ENCODE measurements at places on chromosomes 11 and 22. TPM values are rescaled to one million over a fixed set of nuclear protein-coding genes. Genes with fewer than 3 reads are reported as not detected.
A peak's percentile ranks its signal among the peaks of the same experiment; 100 is the strongest.

DNA sequence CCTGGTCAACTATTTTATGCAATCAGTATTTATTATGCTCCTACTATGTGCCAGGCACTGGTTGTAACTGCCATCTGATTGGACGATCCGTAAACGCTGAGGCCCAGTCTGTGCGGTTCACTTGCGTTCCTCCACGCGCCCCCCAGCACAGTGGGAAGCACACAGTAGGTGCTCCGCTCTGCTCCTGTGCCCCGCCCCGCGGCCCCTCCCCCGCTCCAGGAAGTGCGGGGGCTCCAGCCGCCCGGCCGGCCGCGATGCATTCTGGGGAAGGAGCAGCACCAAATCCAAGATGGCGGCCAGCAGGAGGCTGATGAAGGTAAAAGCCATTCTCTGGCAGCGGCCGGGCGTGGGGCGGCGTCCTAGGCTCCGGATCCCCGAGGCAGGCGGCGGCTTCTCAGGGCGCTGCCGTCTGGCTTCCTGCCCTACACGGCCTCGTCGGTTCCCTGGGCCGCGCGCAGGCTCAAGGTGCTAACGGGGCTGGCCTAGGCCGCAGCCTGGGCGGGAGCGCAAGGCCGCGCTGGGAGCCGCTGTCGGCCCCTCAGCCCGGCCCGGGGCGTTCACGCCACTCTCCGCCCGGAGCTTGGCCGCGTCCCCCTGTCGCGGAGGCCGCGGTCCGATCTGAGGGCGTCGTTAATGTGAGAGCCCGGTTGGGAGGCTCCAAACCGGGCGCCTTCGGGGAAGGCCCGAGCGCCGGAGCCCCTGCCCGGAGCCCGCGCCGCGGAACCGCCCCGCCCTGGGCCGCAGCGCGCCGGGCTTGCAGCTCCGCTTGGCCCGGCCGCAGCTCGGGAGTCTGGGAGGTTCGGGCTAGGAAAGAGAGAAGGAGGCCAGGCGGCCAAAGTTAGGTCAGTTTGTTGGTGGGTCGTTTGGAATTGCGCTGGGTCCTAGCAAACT, at the start of gene UBE2L3:
UBE2L3 (plus strand) TSS at position 259 of the 891 bp plus-strand sequence; CDS start at position 290, 31 bp downstream.
- H3K36me3 ChIP-seq: peaks cover 10% of the 10 kb centered on the region
- no peaks in the 10 kb centered on the region for H3K27me3 ChIP-seq
- peak within 1 kb of the TSS; percentile 75 for H3K4me3 ChIP-seq
- peak; percentile 81 for DNase-seq
- H3K4me1 ChIP-seq: peaks cover 43% of the 10 kb centered on the region

DNA sequence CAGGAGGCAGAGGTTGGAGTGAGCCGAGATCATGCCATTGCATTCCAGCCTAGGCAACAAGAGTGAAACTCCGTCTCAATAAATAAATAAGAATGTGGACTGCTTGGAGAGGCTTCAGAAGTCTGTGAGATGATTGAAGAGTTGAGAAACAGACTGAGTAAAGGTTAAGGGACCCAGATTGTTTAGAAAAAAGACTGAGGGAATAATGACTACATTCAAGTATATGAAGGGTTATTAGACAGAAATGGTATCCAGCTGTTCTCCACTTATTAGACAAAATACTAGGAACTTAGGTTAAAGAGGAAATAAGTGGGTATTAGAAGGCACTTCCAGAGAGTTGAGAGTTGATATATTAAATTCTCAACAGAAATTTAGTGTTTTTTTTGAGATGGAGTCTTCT, 10.5 kb upstream of the YAP1 start:
- DNase-seq: no peak
- H3K27ac ChIP-seq: no peak overlapping the region
- no peaks in the 10 kb centered on the region for H3K4me1 ChIP-seq
- H3K27me3 ChIP-seq: no peaks in the 10 kb centered on the region

DNA sequence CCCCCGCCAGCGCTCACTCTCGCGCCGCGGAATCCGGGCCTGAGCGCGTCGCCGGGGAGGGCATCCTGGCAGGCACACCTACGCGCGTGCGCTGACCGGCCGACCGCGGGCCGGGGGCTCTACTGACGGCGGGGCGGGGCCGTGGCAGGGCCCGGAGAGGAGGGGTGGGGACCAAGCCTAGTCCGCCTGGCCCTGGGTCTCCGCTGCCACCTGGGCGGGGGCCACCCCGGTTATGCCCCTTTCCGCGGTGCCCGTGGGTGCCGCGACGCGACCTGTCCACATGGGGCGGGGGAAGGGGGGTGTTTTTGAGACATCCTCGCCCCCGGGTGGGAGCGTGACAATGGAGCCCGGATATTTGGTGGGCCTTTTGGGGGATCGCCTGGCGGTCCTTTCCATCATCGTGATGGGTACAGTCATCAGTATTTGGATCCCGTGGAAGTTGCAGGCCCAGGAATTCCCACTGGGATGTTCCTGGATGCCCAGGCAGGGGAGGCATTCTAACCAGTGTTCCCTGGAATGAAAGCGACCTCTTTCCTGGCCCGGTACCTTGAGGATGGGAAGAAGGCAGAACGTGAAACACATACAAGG, 2.2 kb downstream of the NCAM1 start:
- H3K36me3 ChIP-seq: no peaks in the 10 kb centered on the region
- H3K27me3 ChIP-seq: peaks cover 18% of the 10 kb centered on the region
- no peak for DNase-seq
- no peak overlapping the region for H3K27ac ChIP-seq
- no peak overlapping the region for H3K4me3 ChIP-seq

DNA sequence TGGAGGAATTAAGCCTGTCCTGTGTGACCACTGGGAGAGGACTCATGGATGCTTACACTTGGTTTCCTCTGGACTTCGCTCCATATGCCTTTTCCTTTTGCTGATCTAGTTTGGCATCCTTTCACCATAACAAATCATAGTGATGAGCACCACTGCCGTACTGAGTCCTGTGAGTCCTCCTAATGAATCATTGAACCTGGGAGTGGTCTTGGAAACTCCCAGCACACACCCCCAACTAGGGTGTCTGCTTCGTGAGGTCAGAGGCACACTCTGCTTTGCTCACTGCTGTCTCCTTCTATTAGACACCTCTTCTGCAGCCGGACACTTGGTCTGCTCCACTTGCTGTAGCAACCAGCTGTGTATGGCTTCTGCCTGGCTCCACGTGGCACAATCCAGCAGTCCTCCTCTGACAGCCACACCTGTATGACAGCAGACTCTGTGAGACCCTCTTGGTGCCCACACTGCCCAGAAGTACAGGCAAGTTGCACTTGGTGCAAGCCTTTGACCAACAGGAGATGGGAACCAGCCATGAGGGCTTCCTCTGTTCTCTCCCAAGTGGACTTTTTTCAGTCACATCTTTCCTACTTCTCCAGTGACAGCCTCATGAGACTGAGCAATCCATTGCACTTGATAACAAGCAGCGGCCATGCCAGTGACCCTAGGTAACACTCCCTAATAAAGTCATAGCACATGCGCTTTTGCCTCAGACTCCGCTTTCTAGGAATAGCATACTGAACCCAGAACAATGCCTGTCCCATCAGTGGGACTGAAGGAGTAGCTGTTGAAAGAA, 65.0 kb upstream of the HMGXB4 start:
- no peak for DNase-seq
- H3K4me3 ChIP-seq: no peak overlapping the region
- H3K4me1 ChIP-seq: no peaks in the 10 kb centered on the region
- no peak overlapping the region for H3K27ac ChIP-seq
- no peaks in the 10 kb centered on the region for H3K27me3 ChIP-seq

- no peak overlapping the region for H3K4me3 ChIP-seq
- H3K4me1 ChIP-seq: no peaks in the 10 kb centered on the region
These were observed 40.5 kb downstream of the MTMR2 start for GRCh38 chr11:95883381-95883780.

DNA sequence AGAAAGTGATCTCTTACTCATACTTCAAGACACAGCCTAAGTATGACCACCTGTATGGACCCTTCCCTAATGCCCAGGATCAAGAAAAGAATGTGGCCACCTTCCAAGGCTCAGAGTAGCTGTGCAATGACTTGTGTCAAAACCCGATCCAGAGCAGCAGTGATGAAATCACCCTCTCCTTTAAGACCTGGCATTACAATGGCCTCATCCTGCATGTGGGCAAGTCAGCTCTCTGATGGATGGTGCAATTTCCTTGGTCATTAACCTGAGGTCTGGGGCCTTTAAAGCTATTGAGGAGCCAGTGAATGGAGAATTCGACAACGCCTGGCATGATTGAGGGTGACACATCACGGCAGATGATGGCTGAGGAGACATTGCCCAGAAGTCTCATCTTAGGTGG, 9.1 kb upstream of the TUBA8 start:
- DNase-seq: no peak
- no peak overlapping the region for H3K4me3 ChIP-seq
- H3K27me3 ChIP-seq: no peaks in the 10 kb centered on the region
- no peaks in the 10 kb centered on the region for H3K4me1 ChIP-seq
- H3K36me3 ChIP-seq: no peaks in the 10 kb centered on the region

DNA sequence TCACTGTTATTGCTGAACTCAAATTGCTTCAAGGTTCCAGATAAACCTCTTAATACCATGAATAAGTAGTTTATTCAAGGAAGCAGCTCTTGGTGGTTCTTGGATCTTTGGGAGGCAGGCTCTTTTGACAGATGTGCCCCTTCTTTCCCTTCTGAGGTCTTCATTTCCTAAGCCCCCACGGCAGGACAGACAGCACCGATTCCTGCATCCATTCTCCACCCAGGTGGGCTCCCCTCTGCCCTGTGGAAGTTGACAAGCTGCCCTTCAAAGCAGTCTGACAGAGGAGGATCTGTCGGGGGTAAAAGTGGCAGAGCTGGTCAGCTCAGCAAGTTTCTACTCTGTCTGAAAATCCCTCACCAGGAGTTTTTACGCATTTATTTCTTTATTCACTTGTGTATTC, 605.3 kb upstream of the B3GAT1 start:
- H3K27ac ChIP-seq: no peak overlapping the region
- no peak overlapping the region for H3K4me3 ChIP-seq
- H3K36me3 ChIP-seq: no peaks in the 10 kb centered on the region
- no peaks in the 10 kb centered on the region for H3K4me1 ChIP-seq

GRCh38 chr22:24162436-24162835, 18.9 kb upstream of the SUSD2 start:
- H3K36me3 ChIP-seq: peaks cover 42% of the 10 kb centered on the region
- no peak for DNase-seq
- H3K27me3 ChIP-seq: no peaks in the 10 kb centered on the region
- peaks cover 32% of the 10 kb centered on the region for H3K4me1 ChIP-seq
- H3K4me3 ChIP-seq: no peak overlapping the region

- no peaks in the 10 kb centered on the region for H3K4me1 ChIP-seq
- no peak overlapping the region for H3K4me3 ChIP-seq
- no peaks in the 10 kb centered on the region for H3K36me3 ChIP-seq
- H3K27me3 ChIP-seq: no peaks in the 10 kb centered on the region
These were observed 50.5 kb upstream of the FDX1 start for GRCh38 chr11:110379261-110379660.

DNA sequence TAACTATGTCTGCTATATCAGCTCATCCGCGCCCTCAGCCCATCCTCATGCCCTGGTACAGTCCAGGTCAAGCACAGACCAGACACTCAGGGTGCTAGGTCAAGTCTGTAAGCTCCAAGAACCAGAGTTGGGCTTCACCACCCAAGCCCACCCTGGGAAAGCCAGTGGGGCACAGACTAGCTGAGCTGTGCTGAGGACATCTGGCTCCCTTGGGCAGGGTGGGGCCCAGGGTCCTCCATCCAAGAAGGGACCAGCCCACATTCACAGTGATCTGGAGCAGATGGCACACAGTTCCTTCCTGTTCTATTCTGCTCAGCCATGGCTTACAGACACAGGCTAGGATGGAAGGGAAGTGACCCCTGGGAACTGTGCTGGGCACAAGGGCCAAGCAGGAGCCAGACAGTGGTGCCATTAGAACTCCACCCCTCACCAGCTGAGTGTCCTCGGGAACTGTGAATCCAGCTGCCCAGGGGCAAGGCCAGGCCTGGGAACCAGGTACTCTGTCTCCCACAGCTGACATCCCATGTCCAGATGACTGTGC, 9.1 kb downstream of the P2RY6 start:
- no peaks in the 10 kb centered on the region for H3K36me3 ChIP-seq
- DNase-seq: no peak
- no peaks in the 10 kb centered on the region for H3K4me1 ChIP-seq
- H3K27ac ChIP-seq: no peak overlapping the region
- H3K27me3 ChIP-seq: no peaks in the 10 kb centered on the region
- no peak overlapping the region for H3K4me3 ChIP-seq

GRCh38 chr22:34239421-34239820, 319.1 kb upstream of the LARGE1 start:
- H3K27me3 ChIP-seq: no peaks in the 10 kb centered on the region
- DNase-seq: no peak
- H3K27ac ChIP-seq: no peak overlapping the region
- H3K36me3 ChIP-seq: no peaks in the 10 kb centered on the region
- no peak overlapping the region for H3K4me3 ChIP-seq
- H3K4me1 ChIP-seq: no peaks in the 10 kb centered on the region

- no peaks in the 10 kb centered on the region for H3K36me3 ChIP-seq
- H3K4me1 ChIP-seq: no peaks in the 10 kb centered on the region
- H3K27ac ChIP-seq: no peak overlapping the region
- H3K27me3 ChIP-seq: no peaks in the 10 kb centered on the region
- no peak for DNase-seq
These were observed 8.6 kb upstream of the MMP8 start for GRCh38 chr11:102733232-102733875.

DNA sequence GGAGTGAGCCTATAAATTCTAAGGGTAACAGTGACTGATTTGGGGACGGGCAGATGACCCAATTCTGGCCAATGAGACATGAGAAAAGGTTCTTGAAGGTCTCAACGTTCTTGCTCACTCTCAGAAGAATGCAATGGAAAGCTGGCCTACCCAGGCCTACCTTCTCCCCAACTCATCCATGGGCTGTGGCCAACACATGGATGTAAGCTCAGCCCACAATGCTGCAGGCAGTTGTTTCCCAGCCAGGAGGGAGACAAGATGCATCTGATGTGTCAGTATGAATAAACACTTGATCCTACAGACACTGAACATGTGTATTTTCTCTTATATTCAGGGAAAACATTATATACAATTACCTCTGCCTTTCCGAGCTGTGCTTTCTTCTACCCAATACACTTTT, 24.4 kb downstream of the PI4KA start:
- no peak overlapping the region for H3K27ac ChIP-seq
- H3K27me3 ChIP-seq: no peaks in the 10 kb centered on the region
- no peaks in the 10 kb centered on the region for H3K4me1 ChIP-seq
- H3K4me3 ChIP-seq: no peak overlapping the region
- no peak for DNase-seq

- H3K4me1 ChIP-seq: no peaks in the 10 kb centered on the region
- H3K4me3 ChIP-seq: no peak overlapping the region
- no peaks in the 10 kb centered on the region for H3K36me3 ChIP-seq
- no peaks in the 10 kb centered on the region for H3K27me3 ChIP-seq
- H3K27ac ChIP-seq: no peak overlapping the region
These were observed 28.4 kb upstream of the ACER3 start for GRCh38 chr11:76832361-76832760.

- H3K27me3 ChIP-seq: peaks cover 5% of the 10 kb centered on the region
- no peak overlapping the region for H3K27ac ChIP-seq
- no peaks in the 10 kb centered on the region for H3K36me3 ChIP-seq
- H3K4me3 ChIP-seq: no peak overlapping the region
These were observed 41.2 kb downstream of the SLC22A12 start for GRCh38 chr11:64632237-64632636.

- no peaks in the 10 kb centered on the region for H3K36me3 ChIP-seq
- no peaks in the 10 kb centered on the region for H3K4me1 ChIP-seq
- no peaks in the 10 kb centered on the region for H3K27me3 ChIP-seq
- H3K4me3 ChIP-seq: no peak overlapping the region
- no peak for DNase-seq
These were observed 1408.4 kb upstream of the TENM4 start for GRCh38 chr11:80849253-80849652.

GRCh38 chr11:125164091-125164421, 495 bp upstream of the PKNOX2 start:
- no peaks in the 10 kb centered on the region for H3K36me3 ChIP-seq
- DNase-seq: no peak
- no peak overlapping the region for H3K27ac ChIP-seq
- peaks cover 16% of the 10 kb centered on the region for H3K4me1 ChIP-seq
- no peak overlapping the region for H3K4me3 ChIP-seq

Gene MUC6
- total RNA-seq: not detected

Gene CDC42EP1
- 0.31 TPM for total RNA-seq

Gene PGM2L1
- total RNA-seq: 9.8 TPM

Gene HEPHL1
- total RNA-seq: not detected

Gene SNU13
- 324 TPM for total RNA-seq

Data from CD8-positive, alpha-beta memory T cell (primary cell).